ENCODE measurements at places on chromosomes 11 and 22.

DNA sequence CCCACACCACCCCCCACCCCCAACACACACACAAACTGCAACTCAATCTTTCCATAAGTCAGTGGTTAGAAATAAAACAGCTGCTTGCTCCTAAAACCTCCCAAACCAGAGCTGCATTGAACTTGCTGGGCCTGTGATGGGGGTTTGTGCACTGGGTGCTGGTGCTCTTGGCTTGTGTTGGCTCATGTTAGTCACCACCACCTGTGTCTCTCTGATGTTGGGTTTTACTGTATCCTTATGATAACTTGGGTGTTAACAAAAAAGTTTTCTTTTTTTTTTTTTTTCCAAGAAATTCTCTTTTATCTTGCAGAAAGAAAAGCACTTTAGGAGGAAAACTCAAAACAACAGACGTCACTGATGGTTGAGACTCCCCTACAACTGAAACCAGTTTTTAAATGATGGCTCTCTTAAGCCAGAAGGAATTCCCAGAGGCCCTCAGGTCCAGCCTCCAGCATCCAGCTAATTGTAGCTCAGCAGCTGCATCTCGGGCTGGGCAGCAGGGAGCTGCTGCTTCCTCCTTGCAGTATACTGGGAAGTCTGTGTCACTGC is 79.9 kb upstream of the DRD2 start:
- no peak for DNase-seq

- DNase-seq, result no peak
Measured at GRCh38 chr11:60899046-60899936, 7.1 kb downstream of the PRPF19 start.

- no peak for DNase-seq
Measured at GRCh38 chr11:73240190-73240781, 22.2 kb downstream of the P2RY2 start.

- peak; percentile 82 for DNase-seq
Measured at GRCh38 chr11:65487467-65488272, 11.2 kb upstream of the MALAT1 start.

DNA sequence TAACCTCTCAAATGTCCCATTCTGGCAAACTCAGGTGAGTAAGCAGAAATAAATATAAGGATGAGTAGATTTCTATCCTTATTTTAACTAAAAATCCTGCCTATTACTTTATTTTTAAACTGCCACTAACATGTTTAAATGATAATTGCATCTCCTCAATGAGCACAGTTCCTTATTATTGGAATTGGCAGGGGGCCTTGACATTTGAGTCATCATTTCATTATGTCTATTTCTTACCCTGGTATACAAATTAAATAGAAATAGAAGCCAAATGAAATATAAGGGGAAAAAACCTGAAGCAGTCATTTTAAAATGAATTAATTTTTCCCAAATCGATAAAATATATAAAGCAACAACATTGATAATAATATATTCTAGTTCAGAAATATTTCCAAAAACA is 81.2 kb downstream of the GUCY1A2 start:
- DNase-seq, result no peak

- DNase-seq, result no peak
Measured at GRCh38 chr11:69120096-69120875, 35.4 kb upstream of the SMIM38 start.

- DNase-seq, result no peak
Measured at GRCh38 chr11:26703411-26704191, 18.3 kb downstream of the SLC5A12 start.

GRCh38 chr11:34331736-34332135 is 26.1 kb downstream of the ABTB2 start:
- no peak for DNase-seq

GRCh38 chr11:100670140-100670539 is 16.9 kb upstream of the ARHGAP42 start:
- no peak for DNase-seq

- no peak for DNase-seq
Measured at GRCh38 chr11:108137212-108137611, 15.8 kb downstream of the ACAT1 start.

DNA sequence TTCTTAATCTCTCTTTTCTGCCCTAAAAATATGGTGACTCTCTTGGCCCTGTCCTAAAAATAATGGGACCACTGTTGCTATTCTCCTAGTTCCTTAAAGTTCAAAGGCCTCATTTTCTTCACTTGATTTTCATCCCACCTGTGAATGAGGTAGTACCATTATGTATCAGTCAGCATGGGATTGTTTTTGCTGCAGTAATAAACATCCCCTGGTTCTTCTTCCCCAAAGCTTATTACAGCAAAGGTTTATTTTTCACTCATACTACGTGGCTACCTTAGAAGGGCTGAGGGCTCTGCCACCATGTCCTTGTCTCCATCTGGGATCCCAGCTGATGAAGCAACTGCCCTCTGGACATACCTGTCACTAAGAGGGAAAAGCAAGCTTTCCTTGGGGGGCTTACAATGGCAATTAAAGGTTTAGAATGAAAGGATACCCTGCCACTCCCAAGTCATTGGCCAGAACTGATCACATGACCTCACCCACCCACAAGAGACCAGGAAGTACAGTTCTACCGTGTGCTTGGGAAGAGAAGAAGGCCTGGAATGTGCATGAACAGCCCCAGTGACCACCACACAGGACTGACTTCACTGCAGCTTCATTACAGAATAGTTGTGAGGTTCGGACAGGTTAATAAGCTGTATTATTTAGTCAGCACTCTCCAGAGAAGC is 7.8 kb downstream of the TTC38 start:
- no peak for DNase-seq

DNA sequence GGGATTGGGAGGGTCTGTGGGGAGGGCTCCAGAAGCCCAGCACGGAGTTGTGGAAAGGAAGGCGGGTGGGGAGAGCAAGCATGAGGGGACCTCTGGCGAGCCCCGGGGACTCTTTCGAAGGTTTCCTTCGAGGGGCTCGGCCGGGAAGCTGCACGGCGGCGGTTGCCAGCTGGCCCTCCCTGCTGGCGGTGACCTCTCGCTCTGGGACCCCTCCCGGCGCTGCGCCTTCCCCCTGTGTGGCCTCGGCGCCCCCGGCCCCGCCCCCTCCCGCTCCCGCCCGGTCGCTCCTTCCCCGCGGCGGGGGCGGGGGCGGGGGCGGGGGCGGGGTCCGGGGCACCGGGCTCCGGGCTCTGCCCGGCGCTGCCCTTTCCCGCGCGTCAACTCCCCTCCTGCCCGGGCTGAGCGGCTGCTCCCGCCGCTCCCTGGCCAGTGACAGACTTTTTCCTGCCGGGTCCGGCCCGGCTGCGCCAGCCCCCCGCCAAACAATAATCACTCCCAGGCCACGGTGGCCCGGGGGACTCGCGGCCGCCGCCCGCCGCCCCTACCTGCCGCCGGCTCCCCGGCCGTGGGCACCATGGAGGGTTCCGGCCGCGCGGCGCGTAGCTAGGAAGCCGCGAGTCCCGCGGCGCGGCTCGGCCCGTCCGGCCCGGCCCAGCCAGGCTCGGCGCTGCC is 941 bp downstream of the CLCF1 start:
- no peak for DNase-seq

- no peak for DNase-seq
Measured at GRCh38 chr11:95849087-95849825, 59.0 kb downstream of the CEP57 start.

- no peak for DNase-seq
Measured at GRCh38 chr11:115255006-115255762, 249.0 kb downstream of the CADM1 start.

DNA sequence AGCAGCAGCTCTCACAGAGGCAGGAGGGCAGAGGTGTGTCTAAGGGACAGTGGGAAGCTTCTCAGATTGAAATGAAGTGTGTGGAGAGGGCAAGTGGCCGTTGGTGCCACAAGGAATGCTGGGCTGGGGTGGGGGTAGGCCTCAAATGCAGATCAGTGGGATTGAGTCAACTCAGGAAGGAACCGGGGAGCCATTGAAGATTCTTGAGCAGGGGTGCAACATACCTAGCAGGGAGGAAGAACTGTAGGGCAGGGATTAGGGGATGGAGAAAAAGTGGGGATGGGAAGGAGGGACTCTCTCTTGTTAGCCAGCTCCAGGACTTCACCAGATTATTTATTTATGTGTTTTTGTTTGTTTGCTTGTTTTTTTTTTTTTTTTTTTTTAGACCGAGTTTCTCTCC is 2.9 kb upstream of the SEC14L2 start:
- DNase-seq, result no peak

- no peak for DNase-seq
Measured at GRCh38 chr11:125626288-125626950, 1.5 kb downstream of the CHEK1 start.

- DNase-seq, result no peak
Measured at GRCh38 chr11:33802194-33802950, 28.1 kb upstream of the FBXO3 start.

DNA sequence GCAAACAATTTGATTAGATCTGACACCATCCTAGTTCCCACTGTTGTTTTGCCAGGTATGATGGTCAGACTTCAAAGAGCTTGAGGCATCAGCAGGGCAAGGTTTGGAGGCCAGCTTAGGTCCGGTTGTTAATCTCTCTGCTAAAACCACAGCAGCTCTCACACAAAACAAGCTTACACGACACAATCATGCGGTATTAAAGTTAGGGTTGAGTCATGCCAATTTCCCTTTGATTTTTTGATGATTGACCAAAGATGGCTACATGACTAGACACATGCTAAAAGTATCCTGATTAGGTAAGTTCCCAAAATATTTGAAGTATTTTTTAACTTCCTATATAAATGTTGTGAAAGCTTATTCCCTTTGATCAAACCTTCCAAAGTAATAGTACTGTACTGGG is 145.9 kb downstream of the ELP4 start:
- no peak for DNase-seq

GRCh38 chr11:122242731-122243130 is 126.7 kb upstream of the BLID start:
- DNase-seq, result no peak

DNA sequence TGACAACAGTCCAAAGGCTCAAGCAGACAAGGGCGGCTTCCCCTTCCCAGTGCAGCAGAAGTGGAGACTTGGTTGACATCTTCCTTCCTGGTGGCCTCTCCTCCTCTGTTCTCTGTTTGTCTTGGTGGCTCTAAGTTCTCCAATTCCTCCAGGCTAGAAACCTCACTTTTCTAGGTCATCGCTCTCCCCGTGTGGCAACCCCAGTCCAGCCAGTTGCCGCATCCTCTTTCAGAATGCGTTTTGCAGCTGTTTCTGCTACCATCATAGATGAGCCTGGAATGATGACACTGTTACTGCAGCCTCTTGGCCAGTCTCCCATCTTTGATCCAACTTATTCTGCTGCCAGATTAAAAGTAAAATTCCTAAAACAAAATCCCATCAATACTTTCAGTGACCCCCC is 201.5 kb downstream of the TRIM29 start:
- DNase-seq, result no peak

GRCh38 chr22:31282748-31283468 is 9.4 kb downstream of the PIK3IP1 start:
- no peak for DNase-seq

DNA sequence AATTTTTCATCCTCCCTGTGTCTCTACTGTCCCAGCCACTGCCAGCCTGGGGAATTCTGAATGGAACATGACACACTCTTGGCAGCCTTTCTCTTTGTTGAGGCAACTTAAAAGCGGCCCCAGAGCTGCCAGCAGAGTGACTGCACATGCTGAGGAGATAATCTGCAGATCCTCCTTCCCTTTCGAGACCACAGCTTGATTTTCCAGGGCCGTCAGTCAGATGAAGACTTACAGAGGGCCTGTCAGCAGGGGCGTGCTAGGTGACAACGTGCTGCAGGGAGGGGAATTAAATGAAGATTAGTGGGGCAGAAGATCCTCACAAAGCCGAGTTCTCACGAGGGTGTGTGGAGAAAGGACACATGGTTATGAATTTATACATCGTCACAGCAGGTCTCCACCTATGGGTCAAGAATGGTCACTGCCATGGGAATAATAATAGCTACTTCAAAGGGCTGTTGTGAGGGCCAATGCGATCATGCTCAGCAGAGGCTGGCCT is 193.5 kb upstream of the PITPNB start:
- DNase-seq, result no peak

DNA sequence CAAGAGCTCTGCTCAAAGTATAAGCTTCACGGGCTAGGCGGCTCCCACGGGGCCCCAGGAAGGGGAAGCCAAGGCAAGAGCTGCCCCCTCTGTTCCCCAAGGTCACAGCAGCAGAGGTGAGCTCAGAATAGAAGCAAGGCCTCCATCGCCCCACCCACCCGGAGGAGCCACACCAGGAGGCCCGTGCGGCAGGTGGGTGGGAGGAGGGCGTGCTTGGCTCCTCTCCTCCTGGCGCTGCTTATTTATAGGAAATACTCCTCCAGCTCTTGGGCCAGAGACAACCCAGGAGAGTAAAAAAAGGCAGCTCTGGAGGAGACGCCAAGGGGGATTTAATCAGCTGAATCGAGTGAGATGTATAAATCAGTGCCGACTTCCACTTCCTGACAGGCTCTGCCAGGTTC is 87.8 kb downstream of the FEZ1 start:
- DNase-seq, result no peak

- no peak for DNase-seq
Measured at GRCh38 chr11:134312807-134313206, 19.0 kb upstream of the GLB1L2 start.

GRCh38 chr11:47437746-47438418 is 11.1 kb downstream of the RAPSN start:
- DNase-seq, result no peak

GRCh38 chr11:8289492-8289918 is 25.8 kb upstream of the LMO1 start:
- DNase-seq, result no peak

- DNase-seq, result peak; percentile 59
Measured at GRCh38 chr22:22954656-22955055, 67.0 kb downstream of the IGLL5 start.

GRCh38 chr22:19174106-19175025 is 4.2 kb downstream of the SLC25A1 start:
- no peak for DNase-seq

- no peak for DNase-seq
Measured at GRCh38 chr22:36755316-36755715, 20.6 kb downstream of the IFT27 start.

DNA sequence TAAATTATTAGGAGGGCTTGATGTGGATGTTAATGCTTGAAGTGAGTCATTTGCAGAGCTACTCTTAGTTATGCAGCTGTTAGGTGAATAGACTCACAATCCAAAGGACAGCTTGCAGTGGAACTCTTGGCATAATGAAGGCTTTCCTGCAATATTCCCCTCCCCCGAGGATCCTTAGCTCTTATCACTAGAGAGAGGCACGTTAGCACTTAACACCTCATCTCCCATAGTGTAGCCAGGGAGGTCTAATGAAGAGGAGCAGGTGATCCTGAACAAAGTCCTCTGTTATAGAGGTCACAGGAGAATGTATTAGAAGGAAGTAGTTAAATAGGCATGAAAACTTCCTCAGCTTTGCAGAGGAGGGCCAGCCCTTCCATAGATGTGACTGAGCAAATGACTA is 919.2 kb upstream of the FAT3 start:
- DNase-seq, result no peak

DNA sequence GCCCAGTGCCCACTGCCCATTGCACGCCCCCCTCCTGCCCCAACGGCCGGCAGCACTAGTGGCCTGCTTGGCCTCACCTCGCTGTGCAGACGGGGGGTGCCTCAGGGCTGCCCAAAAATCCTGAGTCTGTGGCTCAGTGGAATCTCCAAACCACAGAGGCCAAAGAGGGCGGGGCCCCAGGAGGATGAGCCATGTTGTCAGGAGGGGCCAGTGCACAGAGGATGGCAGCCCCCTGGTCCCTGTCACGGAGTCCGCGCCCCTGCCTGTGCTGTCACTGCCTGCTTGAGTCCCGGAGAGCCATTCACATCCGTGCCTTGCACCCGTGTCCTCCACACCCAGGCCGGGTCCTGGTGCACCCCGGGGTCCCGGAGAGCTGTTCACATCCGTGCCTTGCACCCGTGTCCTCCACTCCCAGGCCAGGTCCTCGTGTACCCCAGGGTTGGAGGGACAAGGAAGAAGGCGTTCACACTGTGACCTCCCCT is 36.4 kb upstream of the MUC5AC start:
- no peak for DNase-seq
